ENCODE measurements at places on chromosomes 5 and 9.

- DNase-seq: no peak
These were observed 306.6 kb downstream of the SPATA31D1 start for GRCh38 chr9:82295181-82295580.

DNA sequence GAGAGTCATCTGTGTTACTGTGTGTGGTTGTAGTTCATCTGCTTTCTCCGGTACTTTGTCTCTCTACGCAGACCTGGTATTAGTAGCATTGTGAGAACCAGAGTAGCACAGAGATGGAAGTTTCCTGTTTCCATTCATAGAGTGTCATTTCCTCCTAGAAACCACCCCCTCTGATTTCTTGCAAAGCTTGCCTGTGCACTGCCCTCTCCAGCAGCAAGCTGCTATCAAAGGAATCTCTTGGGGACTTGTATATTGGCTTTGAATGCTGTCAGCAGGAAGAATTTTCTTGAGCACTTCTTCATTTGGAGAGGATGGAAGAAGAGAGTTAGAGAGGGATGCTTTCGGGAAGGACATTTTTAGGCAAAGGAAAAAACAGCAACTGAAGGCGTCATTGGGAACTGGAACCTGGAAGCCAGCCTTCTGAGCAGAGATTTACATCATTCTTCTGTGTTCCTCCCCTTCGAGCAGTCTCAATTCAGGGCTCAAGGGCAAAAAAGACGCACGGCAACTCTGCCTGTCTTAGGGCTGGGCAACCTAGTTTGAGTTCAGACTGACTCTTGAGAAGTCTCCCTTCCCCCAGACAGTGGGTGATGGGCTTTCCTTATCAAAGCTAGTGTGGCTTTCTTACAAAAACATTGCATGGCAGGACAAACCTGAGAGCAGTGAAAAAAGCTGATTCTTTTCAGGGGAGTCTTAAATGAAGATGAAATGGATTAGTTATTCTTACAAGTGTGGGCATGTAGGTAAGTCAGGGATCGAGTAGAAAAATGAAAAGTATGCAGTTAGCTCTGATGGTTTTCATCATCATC is 226.3 kb downstream of the AOPEP start:
- no peak for DNase-seq

GRCh38 chr5:138947780-138948179 is 72.6 kb upstream of the LRRTM2 start:
- DNase-seq: no peak

- DNase-seq: no peak
These were observed 116.7 kb downstream of the ADAMTS2 start for GRCh38 chr5:179228341-179229121.

DNA sequence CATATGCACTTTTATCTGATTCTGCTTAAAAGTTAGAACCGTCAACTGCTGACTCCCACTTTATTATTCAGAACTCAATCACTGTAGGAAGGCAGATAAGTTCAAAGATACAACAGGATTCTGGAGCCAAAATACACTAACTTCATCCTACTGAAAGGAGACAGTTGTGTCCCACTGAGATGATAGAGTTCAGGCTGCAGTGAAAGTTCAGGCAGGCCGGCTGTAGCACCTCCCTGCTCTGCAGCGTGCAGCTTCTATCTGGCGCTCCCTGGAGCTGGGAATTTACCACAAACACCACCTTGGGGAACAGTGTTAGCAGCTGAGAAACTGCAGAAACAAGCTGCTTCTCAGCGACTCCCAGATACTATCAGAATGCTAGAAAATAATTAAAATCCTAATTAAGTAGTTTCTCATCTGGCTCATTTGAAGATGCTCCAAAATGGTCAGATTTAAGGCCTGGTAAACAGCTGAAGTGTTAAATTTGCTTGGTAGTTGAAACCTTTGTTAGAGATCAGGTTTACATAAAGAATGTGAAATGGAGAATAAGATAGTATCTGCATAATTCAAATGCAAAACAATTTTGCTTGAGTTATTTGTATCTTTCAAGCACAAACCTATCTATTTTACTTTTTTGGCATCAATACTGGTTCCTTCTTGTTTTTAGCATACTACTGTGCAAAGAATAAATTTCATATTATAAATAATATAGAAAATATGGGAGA is 52.3 kb upstream of the CNTLN start:
- DNase-seq: no peak

DNA sequence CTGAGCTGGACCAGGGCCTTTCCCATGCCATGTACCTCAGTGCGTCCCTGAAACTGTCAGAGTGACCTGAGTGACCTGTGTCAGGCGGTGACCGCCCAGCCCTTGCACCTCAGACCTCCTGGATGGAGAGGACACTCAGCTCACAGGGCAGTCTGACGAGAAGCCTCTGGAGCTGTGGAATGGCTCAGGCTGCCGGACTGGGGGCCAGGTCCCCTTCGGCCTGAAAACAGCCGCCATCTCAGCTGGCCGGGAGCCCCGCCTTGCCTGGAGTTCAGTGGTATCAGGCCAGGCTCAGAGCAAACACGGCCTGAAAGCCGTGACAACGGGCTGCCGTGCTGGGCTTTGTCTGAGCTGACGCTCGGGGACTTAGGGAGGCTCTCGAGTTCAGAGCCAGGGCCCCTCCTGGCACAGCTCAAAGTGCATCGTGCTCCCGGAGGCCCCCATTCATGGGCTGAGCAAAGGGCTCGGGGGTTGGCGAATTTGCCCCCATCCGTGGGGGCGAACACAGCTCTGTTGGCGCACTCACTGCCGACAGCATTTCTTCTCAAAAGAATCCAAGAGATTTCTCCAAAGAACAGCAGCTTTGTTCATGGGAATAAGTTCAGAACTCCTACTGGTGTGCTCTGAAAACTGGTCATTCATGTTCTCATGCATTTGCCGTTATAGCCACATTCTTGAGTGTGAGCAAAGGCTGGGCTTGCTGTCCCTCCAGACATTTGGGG is 8.4 kb upstream of the SLC9A3 start:
- no peak for DNase-seq

Measured in BJ (cell line).